Progenitor cell of endocrine pancreas (in vitro differentiated cells): ENCODE measurements at places on chromosomes 7 and 10.

DNA sequence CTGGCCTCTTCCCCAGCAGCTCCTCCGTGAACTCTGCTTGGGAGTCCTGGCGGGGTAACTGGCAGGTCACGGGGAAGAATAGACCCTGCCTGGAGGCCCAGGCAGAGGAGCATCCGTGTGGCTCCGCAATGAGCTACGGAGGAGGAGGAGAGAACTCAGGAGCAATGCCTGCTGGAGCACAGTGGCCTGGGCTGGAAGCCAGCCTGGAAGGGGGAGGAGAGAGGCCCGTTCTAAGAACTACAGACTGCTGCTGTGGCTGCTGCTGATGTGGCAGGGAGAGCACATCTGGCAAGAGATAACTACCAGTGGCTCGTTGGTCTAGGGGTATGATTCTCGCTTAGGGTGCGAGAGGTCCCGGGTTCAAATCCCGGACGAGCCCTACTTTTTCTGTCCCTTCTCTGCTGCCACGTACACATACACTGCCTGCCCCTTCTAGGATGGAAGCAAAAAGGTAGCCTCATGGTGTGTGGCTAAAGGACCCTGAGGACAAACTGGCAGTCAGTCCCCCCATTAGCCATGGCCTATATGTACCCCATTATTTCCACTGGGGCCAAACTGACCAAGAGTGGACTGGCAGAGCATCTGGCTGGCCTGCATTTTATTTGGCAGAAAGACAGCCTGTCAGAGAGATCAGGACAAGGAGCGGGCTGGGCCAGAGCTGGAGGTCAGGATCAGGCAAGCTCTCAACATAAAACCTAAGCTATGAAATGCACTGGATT lies 7.7 kb upstream of the OPN1SW start:
- DNase-seq, result no peak

- no peak for DNase-seq
These were observed 616.9 kb upstream of the FOXK1 start for GRCh38 chr7:4065190-4065589.

DNA sequence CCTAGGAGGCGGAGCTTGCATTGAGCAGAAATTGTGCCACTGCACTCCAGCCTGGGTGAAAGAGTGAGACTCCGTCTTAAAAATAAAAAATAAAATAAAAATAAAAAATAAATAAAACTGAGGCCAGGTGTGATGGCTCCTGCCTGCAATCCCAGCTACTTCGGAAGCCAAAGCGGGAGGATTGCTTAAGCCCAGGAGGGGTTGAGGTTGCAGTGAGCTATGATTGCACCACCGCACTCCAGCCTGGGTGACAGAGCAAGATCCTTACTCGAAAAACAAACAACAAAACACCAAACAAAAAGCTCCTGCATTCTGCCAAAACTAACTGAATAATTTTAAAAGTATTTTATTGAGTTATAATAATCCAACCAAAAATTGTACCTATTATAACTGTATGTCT lies 36.2 kb downstream of the AGAP4 start:
- DNase-seq, result no peak

GRCh38 chr10:22420787-22421517 lies 75.7 kb downstream of the SPAG6 start:
- DNase-seq, result no peak
